ENCODE measurements at places on chromosomes 7 and 10. TPM values are rescaled to one million over a fixed set of nuclear protein-coding genes. Genes with fewer than 3 reads are reported as not detected.
A peak's percentile ranks its signal among the peaks of the same experiment; 100 is the strongest.

DNA sequence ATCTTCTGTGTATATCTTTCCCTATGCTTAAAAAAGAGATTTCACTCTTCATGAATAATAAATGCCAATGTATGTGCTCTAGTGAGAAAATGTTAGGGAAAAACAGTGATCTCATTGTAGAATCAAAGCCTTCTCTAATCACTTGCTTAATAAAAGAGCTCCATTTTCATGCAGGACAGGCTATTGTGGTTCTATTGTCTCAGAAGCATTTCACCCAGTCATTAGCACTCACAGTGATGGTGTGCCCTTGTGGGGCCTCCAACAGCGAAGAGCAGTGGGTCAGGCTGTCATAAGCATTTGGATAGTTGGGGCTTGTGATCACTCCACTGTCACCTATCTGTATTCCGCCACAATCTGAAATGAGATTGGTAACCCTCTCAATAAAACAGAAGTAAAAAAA lies 83.9 kb upstream of the RSU1 start:
- DNase-seq: no peak

DNA sequence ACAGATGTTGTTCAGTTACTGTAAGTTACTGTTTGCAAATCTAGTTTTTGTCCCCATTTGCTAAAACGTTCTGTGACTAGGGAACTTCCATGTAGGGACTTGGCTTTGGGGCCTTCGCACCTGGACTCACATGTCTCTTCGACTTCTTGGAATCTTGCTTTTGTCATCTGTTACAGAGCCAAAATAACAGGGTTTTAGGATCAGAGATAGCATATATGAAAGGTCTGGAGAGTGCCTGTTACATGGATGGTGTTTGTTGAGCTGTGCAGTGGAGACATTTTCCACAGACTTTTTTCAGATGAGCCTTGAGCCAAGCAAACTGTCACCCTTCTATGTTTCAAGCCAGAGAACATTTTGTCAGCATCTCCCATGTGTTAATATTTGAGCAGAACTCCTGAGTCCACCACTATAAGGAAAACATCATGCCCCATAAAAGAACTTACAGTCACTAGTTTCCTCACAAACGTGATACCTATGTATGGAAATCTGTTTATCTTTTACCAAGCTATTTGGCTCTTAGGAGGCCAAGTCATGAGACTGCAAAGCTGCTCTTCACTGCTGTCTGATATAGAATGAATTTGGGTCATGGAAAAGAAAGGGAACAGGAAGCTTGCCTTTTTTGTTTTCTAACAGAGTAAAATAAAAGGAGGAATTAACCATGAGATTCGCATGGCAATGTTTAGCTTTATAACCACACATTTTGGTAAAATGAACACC lies 818.6 kb upstream of the IGFBP3 start:
- no peak for DNase-seq

DNA sequence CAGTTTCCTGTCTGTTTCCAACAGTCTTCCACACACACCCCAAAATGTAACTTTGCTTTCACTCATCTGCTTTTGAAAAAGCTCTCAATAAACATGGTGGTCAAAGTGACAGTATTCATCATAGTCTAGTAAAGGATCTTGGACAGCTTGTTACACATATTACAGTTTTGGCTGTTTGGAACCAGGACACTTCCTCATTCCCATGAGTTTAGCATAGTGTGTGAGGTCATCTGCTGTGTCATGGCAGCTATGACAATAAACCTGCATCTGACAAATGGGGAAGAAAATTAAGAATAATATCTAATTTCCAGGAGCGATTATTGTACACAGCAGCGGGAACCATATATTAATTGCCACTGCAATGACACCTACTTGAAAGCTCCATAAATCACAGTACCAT lies 184.3 kb upstream of the SLC26A5 start:
- no peak for DNase-seq

DNA sequence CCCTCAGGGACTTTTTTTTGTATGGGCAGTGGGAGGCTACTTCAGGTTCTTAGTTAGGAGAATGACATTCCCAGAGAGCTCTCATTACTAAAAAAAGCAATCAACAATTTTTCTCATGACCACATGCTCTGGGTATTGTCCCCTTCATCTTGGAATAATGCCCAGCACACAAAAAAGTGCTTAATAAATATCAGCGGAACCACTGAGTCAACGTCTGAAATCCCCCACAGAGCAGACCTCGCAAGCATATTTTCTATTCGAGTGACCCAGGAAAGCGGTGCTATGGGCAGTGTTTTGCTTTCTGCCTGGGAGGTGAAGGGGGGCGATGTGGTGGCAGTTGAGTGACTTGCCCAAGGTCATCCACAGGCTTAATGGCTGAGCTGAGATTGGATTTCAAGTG lies 493.4 kb upstream of the ZMIZ1 start:
- no peak for DNase-seq

GRCh38 chr10:97365761-97366351 lies 31.3 kb upstream of the FRAT2 start:
- DNase-seq: no peak

The NXPH1 gene
- total RNA-seq: not detected

The NME8 gene
- total RNA-seq: not detected

- no peak for DNase-seq
Measured at GRCh38 chr10:16458166-16458955, 21.6 kb downstream of the PTER start.

GRCh38 chr10:11329062-11329673 lies 282.3 kb downstream of the USP6NL start:
- DNase-seq: no peak

- no peak for DNase-seq
Measured at GRCh38 chr7:97226541-97226940, 109.0 kb downstream of the SDHAF3 start.

The CSTF2T gene
- 14.2 TPM for total RNA-seq

- no peak for DNase-seq
Measured at GRCh38 chr7:99242682-99243081, 30.0 kb upstream of the MYH16 start.

GRCh38 chr7:11636274-11636673 lies 195.7 kb downstream of the THSD7A start:
- no peak for DNase-seq

The FFAR4 gene
- total RNA-seq: not detected

- no peak for DNase-seq
Measured at GRCh38 chr7:37035631-37036030, 311.3 kb upstream of the AOAH start.

The ANKRD2 gene
- not detected for total RNA-seq

- no peak for DNase-seq
Measured at GRCh38 chr7:143477501-143478150, at the start of gene TAS2R41. Gene TAS2R41 (plus strand): TSS chr7:143477873. CDS start chr7:143477873, 0 bp downstream.

The ITGA8 gene
- total RNA-seq: 7.6 TPM

The TUBB8 gene
- not detected for total RNA-seq

DNA sequence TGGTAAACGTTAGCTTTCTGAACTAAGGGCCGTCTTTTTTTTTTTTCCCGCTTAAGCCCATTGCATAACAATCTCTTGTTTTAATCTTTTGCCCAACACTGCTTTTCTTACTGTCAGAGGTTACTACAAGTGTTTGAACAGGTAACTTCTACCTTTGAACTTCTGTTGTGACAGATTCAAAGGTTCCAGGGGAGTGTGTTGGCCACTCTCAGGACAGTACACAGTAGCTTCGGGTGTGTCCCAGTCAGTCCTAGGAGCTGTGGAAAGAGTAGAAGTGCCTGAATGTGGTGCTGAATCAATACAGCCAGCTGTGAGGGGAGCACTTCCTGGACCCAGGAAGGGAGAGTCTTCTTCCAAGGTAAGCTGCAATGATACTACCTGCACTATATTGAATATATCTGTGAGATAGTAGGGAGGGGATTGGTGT lies at the start of gene ACSL5:
ACSL5 (plus strand) TSS at position 205 of the 427 bp plus-strand sequence. CDS start 20,831 bp downstream, outside the sequence.
- no peak for DNase-seq

GRCh38 chr7:123492485-123492884 lies 41.9 kb downstream of the IQUB start:
- peak; percentile 2 for DNase-seq

The PTPRZ1 gene
- total RNA-seq: 4.6 TPM

GRCh38 chr10:78053211-78053868 lies 19.7 kb downstream of the RPS24 start:
- peak; percentile 79 for DNase-seq

The PLEKHS1 gene
- total RNA-seq: 0.84 TPM

The CYP26A1 gene
- not detected for total RNA-seq

DNA sequence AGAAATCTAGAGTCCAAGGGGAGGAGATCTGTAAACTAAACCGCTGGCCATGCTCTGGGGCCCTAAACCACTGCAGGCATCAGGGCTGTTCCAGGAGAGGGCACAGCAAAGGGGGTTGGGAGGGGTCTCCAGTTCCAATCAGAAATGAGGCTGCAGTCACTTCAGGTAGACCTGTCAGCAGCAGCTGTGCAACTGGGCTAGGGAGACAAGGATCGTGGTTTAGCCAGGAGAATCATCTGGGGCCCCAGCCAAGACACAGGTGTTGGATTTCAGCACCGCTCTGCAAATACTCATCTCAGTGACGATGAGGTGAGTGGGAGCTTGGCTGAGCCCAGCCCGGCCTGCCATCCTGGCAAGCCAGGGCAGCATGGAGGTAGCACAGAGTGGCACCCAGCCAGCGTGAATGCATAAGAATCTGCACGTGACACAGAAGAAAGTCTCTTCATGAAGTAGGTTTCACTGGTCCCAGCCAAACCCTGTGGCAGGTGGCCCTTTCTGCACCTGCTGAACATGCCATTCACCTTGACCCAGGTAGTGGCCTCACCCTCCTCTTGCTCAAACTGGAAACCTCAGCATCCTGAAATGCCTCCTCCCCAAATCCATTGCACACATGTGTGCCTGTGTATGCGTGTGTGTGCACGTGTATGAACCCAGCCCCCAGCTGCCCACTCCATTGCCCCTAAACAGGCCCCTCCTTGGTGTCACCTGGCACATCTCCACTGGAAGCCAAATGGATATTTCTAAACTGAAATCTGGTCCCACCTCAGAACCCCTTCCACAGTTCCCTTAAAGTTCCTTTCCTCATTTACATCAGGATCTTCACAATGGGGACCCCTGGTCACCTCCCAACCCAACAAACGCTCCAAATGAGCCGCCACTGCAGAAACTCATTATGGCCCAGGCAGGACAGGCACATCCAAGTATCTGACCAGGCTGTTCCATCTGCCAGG lies 9.6 kb downstream of the GPRIN2 start:
- DNase-seq: no peak

GRCh38 chr10:130202984-130203621 lies 66.9 kb downstream of the GLRX3 start:
- no peak for DNase-seq

- no peak for DNase-seq
Measured at GRCh38 chr7:20439416-20440185, 108.9 kb downstream of the ITGB8 start.

DNA sequence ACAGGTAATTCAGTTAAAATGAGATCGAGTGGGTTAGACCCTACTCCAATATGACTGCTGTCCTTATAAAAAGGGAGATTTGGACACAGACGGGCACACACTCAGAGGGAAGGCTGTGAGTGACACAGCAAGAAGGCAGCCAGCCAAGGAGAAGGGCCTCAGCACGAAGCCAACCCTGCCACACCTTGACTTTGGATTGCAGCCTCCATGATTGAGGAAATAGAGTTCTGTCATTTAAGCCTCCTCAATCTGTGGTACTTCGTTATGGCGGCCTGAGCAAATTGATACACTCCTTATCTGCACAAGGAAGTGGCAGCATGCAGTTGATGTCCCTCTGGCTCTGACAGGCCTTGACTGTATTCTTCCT lies 43.8 kb downstream of the SH2D4B start:
- no peak for DNase-seq

The VSTM4 gene
- 0.12 TPM for total RNA-seq

- DNase-seq: peak; percentile 31
Measured at GRCh38 chr7:73976761-73977618, 51.0 kb upstream of the ELN start.

DNA sequence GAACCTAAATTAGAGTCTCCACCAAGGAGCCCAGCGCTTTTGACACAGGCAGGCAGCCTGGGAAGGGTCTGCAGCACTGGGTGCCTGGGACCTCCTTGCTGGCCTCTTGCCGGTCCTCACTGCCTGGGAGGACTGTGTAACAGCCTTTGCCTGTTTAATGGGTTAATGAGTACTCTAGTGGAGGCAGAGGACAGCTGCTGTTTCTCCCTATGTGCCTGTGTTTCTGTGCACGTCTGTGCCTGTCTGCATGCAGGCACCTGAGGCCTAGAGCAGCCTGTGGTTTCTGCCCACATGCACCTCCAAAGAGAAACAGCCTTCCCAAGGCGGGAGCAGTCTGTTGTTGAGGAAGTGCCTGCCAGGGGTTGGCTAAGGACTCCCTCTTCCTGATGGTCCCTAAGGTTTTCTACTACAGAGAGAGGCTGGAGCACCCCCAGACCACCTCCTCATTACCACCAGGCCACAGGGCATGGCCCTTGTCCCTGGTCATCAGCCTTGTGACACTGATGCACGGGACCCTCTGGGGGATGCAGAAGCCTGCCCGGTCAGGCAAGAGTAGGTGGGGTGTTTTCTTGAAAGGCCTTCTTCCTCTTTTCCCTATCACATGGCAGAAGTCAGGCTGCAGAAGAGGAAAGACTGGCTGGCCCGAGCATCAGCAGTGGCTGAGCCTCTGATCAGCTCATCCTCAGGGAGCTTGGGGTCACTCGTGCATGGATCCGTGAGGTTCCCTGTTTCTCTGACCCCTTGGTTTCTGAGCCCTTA lies 14.2 kb downstream of the SLC29A3 start:
- DNase-seq: no peak
